Activated T-cell treated with anti-CD3 and anti-CD28 coated beads, Interleukin-2, amount 50 U/mL, for 48 hours (primary cell): ENCODE measurements at places on chromosomes 1 and 21.

- DNase-seq = no peak
Measured at GRCh38 chr1:15347182-15347581, 62.5 kb upstream of the EFHD2 start.

GRCh38 chr1:31101147-31101502 lies 35.6 kb upstream of the PUM1 start:
- no peak for DNase-seq

DNA sequence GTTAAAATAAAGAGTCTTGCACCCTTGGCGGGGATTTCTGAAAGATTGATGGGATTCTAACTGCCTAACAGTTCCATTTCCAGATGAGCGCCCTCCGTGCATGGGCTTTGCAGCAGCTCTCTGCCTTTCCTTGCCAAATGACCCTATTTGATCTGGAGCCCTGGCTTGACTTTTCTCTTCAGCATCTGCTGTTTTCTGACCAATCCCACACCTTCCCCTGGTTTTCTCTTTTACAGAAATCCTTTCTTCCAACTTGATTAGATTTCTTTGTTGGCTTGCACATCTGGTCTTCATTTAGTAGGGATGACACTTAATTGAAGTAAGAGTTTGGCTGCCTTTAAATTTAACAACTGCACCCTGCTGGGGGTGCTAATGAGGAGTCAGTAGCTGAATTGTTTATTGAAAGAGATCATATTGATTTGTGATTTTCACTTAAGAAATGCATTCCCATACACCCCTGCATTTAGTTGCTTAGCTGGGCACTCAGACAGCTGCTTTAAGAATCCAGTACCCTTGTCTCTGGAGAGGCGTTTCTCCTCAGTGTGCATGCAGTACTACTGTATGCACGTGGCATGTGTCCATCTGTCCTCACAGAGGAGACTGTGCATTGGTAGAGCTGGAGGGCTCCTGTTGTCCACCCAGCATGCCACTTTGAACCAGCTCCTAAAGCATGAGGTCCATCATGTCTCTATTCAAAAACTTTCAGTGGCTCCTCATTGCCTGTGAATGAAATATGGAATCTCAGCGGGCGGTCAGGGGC lies 99.7 kb downstream of the NOS1AP start:
- no peak for DNase-seq

DNA sequence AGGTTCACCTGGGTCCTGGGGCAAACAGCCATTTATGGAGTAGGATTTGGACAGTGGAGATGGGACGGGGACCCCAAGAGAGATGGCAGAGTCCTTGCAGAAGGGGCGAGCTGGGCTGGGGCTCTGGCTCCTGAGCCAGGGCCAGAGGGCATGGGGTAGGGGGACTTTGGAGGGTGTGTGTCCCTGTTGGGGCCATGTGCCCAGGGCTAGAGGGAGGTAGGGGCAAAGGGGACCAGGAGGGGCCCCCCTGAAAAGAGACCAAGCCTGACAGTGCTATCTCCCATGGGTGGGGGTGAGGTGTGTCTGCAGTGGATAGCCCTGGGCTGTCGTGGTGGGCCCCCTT lies 92.3 kb downstream of the TRIM11 start:
- DNase-seq = peak; percentile 4

DNA sequence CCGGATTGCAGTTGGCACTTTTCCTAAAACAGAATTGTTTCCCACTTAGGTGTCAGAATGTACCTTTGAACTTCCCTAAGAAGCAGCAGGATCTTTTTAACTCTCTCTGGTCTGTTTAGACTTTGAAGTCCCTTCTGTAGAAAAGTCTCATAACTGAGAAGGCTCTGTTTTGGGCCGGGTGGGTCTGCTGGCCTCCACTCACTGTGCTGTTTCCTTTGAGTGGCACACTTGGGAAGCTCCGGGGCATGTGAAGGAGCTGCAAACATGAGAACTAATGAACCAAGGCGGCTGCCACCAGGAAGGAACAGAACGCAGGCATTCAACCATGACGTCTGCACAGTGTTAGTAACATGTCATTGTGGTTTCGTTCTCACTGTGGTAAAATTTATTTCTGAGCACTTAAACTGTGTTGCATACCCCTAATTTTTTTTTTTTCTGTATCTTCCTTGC lies 19.5 kb upstream of the NCMAP start:
- peak; percentile 73 for DNase-seq

GRCh38 chr1:192713921-192714320 lies 78.0 kb downstream of the RGS13 start:
- no peak for DNase-seq

DNA sequence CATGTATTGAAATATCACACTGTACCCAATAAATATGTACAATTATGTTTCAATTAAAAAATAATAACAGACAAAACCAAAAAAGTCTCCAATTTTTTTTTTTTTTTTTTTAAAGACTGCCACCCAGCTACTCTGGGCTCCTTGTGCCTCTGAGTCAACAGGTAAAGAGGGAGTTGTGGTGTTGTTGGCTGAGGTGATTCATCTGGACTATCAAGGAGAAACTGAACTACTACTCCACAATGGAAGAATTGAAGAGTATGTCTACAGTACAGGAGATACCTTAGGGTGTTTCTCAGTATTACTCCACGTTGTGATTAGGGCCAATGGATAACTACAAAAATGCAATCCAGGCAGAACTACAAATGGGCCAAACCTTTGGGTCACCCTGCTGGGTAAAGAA lies 67.9 kb downstream of the SCMH1 start:
- no peak for DNase-seq

DNA sequence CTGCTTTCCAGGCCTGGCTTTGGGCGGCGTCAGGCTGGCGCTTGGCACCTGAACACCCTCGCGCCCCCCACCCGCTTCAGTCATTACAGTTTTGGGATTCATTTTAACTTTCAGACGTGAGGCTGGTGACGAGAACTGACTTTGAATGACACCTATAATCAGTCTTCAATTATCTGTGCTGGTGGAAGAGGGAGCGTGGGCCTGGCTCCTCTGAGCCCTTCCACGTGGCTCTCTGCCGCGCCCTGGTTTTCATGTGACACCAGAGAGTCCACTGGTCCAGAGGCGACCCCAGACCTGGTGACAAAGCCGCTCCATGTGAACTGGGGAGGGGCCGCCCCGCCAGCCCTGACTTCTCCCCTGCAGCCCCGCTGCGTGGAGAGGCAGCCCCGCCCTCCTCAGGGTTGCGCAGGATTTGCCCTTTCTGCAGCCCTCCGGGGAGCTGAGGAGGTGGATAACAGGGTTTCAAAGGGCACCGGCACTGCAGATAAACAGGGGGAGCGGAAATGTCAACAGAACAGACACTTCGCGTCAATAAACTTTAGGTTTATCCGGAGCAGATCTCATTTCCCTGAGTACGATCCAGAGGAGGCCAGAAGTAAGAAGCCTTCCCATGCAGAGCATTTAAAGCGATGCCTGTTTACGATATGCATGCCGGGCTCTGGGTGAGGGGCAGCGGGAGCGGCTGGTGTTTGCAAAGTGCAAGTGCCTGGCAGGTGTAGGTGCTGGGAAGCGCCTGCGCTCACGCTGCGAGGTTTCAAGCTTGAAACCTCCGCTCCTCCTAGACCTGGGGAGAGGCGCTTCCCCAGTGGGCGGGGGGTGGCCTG lies 56.4 kb downstream of the AJAP1 start:
- DNase-seq = no peak

DNA sequence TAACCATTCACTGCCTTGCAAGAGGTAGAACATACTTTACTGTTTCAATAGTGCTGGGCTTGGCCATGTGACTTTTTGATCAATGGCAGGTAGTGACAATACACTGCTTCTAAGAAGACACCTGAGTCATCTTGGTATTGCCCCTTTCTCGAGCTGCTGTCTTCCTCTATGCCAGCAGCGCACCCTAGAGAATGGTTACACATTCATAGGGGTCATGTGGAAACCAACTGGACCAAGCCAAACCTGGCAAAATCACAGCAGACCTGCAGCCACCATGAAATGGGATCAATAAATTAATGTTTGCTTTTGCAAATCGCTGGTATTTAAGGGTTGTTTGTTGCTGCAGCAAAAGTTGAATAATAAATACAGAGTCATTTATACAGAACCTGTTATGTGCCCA lies 122.3 kb downstream of the GRIK1 start:
- no peak for DNase-seq
